ENCODE measurements at places on chromosomes 11 and 22.
A peak's percentile ranks its signal among the peaks of the same experiment; 100 is the strongest.

DNA sequence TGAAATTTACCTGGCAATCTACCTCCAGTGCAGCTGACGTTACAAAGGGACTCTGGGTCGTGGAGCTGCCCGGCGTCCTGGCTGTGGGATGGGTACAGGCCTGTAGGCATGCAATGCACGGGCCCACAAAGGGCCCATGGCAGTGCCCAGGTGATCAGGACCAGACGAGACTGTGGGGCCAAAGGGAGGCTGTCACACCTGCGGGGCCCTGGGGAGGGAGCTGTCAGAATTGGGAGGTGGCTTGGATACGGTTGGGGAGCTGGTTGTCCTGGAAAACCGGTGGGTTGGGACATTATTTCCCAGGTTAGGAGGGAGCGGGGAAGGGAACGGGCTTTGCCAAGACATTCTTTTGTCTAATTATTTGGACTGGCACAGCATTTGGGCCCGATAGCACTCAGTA, 958.5 kb downstream of the BRD1 start:
- DNase-seq: no peak

- no peak for DNase-seq
Measured at GRCh38 chr11:63844836-63845235, 5.9 kb downstream of the MARK2 start.

GRCh38 chr11:125251956-125252355, 87.4 kb downstream of the PKNOX2 start:
- no peak for DNase-seq

DNA sequence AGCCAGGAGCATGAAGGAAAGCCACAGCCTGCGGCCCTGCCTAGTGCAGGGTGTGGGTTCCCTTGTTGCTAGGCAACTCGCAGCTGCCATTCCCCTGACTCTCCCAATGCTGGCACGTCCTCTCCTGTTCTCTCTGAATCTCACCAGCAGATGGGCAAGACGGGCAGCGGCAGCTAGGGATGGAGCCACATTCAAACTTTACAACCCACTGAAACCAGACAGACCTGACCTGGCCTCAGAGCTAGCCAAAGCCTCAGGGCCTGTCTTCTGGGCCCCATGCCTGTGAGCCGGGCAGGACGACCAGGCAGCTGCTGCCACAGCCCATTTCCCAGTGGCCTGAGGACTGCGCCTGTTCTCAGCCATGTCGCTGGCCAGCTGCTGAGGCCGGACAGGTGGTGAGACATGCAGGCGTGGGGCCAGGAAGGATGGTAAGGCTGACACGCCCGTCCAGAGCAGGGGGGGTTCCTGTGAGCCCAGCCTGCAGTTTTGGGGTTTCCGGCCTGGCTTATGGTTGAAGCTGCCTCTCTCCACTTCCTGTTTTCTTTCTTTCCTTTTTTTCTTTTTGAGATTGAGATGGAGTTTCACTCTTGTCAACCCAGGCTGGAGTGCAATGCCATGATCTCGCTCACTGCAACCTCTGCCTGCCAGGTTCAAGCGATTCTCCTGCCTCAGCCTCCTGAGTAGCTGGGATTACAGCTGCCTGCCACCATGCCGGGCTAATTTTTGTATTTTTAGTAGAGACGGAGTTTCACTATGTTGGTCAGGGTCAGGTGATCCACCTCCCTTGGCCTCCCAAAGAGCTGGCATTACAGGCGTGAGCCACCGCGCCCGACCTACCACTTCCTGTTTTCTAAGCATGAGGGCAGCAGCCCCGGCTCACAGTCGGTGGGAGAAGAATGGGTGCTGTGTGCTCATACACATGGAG, 4.1 kb downstream of the SUN2 start:
- no peak for DNase-seq

- no peak for DNase-seq
Measured at GRCh38 chr11:79269611-79270307, 171.1 kb downstream of the TENM4 start.

DNA sequence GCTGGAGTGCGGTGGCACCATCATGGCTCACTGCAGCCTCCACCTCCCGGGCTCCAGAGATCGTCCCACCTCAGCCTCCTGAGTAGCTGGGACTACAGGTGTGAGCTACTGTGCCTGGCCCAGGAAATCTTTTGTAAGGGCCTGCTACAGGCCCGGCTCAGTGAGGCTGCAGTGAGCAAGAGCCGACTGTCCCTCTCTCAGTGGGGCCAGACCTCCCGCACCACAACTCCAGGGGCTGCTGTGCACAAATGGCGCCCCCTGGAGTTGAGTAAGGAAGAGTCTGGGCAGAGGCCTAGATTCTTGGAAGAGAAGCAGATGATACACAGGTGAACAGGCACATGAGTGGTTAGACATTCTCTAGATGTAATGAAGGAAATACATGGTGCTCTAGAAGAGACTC, 7.0 kb downstream of the SERHL2 start:
- no peak for DNase-seq

DNA sequence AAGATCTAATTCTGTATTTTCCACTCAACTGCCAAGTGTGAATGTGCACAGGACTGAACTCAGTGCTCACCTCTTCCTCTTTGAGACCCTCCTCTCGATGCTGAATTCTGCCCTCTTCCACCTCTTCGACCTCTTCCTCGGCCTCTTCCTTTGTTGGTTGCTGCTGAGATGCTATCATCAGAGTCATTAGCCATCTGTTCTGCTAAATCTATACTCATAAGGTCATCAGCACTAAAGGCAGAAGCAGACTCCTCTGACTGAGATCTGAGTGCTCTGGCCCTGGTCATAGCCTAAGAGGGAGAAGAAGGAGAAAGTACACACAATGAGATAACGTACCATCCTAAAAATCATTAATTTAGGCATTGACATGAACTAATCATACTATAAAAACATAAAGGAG, 45.9 kb upstream of the GPR83 start:
- no peak for DNase-seq

DNA sequence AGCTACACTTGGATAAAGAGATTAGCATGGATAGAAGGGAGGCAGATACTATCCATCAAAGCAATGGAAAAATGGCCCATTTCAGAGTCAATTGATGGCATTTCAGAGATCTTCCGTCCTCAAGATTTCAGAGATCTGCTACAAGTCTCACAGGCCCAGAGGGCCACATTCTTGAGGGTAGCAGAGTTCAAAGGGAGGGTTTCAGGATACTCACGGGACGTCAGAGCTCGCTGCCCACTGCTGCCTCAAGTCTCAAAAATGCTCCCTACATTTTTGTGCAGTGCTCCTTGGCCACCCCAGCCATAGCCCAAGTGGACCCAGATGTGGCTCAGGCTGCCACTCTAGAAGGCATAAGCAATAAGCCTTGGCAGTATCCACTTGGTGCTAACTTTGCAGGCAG, 24.9 kb downstream of the RTL6 start:
- no peak for DNase-seq

DNA sequence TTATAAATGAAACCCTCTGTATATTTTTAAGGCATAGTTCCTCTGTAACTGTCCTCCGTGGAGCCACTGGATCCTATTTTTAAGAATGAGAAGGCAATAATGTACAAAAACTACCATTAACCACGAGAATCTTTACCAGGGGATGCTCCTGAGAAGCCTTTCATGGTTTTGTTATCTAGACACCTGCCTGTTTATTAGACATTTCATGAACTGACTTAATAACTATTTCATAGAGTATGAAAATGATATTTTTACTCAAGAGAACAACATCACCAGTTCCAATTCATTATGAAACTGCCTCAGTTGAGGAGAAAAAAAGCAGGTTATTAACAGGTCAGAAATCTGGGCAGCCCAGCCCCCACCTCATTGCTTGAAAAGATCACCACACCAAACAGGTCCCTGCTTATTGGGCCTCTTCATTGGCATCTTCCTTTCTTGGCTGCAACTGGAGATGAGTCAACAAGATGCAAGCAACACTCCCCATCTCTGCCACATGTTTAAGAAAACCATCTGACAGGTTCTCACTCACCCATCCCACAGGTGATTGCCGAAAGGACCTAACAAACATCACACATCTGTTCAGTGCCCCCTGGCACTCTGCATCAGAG, 27.8 kb downstream of the ETS1 start:
- no peak for DNase-seq

DNA sequence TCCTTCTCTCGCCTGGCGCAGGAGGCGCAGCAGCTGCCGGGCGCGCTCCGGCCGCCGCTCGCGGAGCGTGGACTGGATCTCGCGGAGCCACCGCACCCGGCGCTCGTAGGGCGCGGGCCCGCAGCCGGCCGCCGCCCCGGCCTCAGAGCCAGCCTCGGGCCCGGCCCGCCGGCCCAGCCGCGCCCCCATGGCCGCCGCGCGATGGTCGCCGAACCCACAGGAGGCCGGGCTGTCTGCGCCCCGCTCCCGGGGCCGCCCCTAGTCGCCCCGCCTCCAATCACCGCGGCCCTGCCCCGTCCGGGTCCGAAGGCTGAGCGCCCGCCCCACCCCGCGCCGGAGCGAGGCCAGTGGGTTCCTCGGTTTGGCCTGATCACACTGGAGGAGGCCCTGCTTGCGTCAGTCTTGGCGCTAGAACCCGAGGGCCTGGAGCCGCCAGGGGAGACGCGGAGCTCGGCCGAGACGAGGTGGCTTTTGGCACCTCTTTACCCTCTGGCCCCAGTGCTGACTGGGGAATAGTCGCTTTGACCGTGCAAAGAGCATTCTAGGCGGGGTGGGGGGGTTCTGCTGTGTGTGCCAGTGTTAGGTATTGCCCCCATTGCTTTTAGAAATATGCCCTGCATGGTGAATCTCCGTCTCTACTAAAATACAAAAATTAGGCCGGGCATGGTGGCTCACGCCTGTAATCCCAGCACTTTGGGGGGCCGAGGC, at the start of gene LRRC75B:
Gene LRRC75B, minus strand, starts transcription at position 223 of the 708 bp plus-strand sequence. Its CDS starts 34 bp downstream, at position 189.
- peak; percentile 88 for DNase-seq

DNA sequence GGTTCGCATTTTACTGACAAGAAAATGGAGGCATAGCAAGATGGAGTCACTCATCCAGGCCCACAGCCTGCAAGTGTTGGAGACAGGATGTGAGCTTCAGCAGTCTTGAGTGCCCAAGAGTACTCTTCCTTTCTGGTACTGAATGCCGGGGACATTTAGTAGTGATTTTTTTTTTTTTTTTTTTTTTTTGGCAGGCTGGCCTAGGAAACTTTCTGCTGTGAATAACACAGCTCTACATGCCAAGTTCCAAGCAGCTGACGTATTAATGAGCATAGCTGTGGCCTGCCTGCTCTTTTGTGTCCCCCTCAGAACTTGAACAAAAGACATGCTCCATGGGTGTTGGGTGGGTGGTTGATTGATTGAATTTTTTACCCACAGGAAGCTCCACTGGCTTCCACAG, 195.5 kb upstream of the CADM1 start:
- no peak for DNase-seq

DNA sequence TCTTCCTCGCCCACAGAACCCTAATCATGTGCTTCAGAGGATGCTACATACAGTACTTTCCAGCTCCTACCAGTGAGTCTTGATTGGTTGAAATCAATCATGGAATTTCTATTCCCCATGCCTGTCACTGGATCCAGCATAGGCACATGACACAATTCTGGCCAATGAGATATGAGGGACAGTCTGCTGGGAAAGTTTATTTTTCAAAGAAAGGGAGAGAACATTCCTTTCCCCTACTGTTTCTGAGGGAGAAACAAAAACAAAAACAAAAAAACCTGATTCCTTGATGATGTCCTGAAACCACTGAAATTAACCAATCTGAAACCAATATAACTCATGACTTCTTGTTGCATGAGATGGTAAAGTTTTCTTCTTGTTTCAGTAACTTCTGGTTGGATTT, 3.3 kb upstream of the RCN1 start:
- DNase-seq: no peak

DNA sequence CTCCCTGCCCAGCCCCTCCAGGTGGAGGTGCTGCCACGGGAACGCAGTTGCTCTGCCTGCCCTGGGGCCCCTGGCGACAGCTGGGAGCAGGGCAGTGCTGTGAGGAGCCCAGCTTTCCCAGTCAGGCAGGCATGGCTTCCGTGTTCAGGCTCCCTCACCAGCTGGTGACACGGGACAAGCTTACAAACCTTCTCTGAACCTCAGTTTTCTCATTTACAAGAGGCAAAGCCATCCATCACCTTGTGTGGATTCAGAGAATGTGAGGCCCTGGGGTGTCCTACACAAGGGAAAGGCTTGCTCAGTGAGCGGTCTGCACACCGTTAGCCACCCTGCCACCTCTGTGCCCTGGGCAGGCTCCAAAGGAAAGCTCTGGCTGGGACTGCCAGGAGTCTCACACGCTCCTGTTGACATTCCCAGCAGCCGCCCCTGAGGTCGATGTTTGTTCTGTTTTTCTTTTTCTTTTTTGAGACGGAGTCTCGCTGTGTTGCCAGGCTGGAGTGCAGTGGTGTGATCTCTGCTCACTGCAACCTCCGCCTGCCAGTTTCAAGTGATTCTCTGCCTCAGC, 23.5 kb downstream of the SUN2 start:
- no peak for DNase-seq

- no peak for DNase-seq
Measured at GRCh38 chr11:7019500-7020182, 505 bp downstream of the ZNF214 start.

DNA sequence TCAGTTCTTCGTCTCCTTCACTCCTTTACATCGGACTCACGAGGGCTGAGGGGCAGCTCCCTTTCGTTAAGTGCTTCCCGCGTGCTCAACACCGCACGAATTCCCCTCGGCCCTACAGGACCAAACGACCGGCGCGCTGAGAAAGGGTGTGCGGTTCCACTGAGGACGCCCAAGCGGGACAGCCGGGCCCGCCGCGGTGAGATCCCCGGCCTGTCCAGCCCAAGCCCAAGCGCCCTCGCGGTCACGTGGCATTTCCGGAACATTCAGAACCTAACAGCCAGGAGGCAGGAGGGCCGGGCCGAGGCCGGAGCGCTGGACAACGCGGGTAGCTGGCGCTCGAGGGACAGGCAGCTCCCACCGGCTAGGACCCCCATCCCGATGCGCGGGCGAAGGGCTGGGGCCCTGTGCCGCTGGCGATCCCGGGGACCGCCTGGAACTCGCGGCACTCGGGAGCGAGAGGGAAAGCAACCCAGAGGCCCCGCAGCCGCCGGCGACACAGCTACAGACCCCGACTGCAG, 737 bp upstream of the STIP1 start:
- peak; percentile 89 for DNase-seq

GRCh38 chr11:6633422-6634408, 14.5 kb upstream of the TPP1 start:
- DNase-seq: no peak

DNA sequence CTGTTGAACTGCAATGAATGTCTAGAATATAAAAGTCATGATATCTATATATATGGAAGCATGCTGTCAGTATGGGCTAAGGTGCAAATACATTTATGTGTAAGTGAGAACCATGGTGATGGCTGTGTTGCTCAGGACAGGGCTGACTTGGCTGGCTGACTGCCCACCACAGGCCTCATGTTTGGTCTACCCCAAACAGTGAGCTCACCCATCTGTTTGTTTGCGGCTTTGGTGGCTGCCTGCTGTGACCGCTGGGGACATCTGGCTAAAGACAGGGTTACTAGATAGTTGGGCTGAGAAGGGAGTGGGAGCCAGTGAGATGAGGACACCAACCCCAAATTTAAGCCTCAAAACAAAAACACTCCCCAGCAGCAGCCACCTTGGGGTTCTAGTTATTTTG, 6.3 kb downstream of the CD44 start:
- DNase-seq: no peak

- no peak for DNase-seq
Measured at GRCh38 chr11:71335371-71335770, 83.0 kb upstream of the SHANK2 start.

- DNase-seq: no peak
Measured at GRCh38 chr11:74777877-74778276, 29.2 kb downstream of the RNF169 start.

- DNase-seq: no peak
Measured at GRCh38 chr11:3994030-3994640, 100.5 kb upstream of the RRM1 start.

Data from ureter (tissue), 1 donor.